ENCODE measurements at places on chromosomes 12 and 14.

DNA sequence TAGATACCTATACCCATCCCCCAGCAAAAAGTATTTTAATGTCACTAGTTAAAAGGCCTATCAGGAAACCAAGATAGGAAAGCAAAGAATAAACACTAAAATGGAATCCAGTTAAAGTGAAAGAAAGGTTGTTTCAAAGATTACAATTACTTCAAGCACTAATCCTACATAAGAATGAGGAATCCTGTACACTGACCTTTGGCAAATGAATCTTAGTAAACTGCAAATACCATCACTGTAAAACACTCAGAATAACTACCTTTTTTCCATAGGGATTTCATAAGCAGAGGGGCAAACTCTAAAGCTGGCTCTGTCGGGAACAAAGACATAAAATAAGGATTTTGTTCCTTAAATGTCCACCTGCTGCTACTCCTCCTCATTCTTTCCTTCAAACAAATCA, 25.9 kb downstream of the CEP83 start:
- no peak for DNase-seq

DNA sequence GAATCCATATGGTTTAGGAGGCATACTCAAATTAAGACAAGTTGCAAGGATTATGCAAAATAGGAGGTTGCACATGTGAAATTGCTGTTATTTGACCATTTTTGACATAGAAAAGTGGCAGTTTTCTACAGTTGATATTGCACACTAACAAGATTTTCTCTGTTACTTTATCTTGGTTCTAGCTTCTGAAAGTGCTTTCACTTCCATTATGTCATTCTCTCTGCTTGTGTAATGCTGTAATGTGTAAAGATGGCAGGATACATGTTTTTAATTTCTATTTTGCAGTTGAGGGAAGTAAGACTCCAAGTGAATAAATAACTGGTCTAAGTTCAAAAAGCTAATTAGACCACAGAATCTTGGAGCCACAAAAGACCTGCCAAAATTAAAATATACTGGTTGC, 60.6 kb downstream of the MYRFL start:
- DNase-seq, result no peak

DNA sequence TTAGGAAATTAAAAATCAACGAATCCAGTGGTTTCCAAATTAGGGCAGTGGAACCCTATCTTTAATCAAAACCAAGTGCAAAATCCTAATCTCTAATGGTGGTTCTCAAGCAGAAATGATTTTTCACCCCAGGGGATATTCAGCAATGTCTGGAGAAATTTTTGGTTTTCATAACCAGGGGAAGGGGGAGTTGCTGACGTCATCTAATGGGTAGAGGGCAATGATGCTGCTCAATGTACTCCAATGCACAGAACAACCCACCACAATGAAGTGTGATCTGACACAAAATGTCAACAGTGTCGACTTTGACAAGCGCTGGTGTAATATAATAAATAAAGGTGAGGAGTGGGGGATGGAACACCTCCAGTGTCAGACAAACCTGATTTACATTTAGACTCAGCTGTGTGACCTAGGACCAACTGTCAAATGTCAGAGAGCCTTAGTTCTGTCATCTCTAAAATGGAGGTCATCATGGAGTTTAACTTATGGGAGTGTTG, 81.5 kb downstream of the CMKLR1 start:
- DNase-seq, result no peak

DNA sequence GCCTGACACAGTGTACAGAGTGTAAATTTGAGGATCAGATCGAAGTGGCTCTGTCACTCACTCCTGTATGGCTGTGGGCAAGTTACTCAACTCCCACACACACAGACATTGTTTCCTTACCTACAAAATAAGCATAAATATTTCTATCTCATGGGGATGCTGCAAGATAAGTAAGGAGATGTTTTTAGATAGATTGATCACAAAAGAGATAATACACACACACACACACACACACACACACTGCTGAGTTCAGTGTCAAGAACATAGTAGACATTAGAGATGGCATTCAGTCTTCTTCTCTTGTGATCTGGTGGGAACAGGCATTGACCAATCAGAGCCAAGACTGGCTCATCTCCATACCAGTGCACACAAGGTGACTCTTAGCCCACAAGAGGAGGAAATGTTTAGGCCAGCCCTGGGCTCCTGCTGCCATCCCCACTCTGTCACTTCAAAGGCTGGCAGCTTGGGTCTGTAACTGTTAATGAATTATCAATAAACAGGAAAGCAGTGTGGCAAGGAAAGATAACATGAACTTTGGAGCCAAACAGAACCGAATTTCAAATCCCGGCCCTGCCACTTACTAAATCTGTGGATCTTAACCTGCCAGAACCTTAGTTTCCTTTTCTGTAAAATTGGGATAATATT, 3.4 kb upstream of the RNASE8 start:
- DNase-seq, result no peak

DNA sequence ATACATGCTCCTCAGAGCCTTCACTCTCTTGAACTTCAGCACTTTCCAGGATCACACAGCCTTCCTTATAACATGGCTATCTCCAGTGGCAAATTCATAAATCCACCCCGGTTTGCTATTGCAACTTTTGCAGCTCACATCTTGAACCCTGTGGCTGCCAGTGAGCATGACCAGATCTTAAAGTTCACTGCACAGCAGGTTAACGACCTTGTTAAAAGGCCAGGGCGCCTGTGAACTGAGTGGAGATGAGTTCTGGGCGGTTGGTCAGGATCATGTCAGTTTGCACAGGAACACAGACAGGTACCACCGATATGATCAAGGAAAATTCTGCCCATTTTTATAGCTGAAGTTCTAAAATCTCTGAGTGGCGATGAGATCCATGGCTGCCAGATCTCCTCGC, 24.7 kb upstream of the LTA4H start:
- DNase-seq, result no peak

DNA sequence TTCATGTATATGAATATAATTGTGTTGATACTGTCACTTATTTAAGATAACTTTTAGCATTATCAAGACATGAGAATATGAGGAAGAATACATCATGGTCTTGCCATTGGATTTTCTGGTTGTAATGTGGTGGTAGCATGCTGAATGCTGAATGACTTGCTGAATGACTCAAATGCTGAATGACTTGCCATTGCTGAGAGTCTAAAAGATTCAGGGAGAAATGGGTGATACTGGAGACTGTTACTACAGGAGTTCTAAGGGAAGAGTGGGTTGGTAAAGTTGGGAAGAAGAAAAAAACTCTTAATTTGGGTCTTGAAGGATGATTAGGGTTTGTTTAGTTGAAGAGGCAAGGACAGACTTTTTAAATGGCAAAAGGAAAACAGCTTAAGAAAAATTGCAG, 72.1 kb upstream of the MANSC4 start:
- DNase-seq, result no peak

DNA sequence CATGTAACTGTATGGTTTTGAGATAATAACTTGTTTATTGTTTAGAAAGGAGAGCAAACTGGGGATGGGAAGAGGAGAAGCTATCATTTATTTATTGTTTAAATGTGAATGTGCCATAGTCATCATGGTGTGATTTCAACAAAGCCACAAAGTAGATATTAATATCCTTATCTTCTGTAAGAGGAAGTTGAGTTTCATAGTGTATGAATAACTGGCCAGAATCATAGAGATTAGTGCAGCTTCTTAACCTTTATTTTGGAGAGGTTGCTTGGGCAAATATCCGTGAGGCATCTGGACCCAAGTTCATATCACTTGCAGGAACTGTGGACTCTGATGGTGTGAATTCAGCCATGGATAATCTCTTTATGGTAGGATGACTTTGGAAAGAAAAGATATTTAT, 26.8 kb upstream of the LYZ start:
- no peak for DNase-seq

- no peak for DNase-seq
Observed at GRCh38 chr12:114767084-114767760, 83.2 kb upstream of the TBX3 start.

GRCh38 chr12:24212496-24212895, 263.0 kb upstream of the SOX5 start:
- no peak for DNase-seq

- DNase-seq, result no peak
Observed at GRCh38 chr12:50924439-50925341, 27.7 kb upstream of the HIGD1C start.

GRCh38 chr12:16076970-16077522, 165.9 kb downstream of the DERA start:
- no peak for DNase-seq

DNA sequence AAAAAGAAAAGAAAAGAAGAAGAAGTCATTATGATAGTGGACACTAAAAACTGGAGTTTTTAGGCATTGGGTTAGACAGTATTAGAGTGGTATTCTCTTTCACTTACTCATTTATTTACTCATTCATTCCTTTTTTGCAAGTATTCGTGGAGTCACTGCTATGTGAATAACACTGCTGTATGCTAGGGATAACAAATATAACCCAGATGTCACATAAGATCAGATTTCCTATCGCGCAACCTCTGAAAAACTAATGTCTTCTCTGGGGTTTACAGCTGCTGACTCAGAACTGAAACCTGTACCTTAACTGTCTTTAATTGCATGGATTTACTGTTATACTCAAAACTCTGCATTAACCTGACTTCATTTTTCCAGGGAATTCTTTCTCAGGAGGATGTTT, 353.7 kb downstream of the LRIG3 start:
- DNase-seq, result no peak

DNA sequence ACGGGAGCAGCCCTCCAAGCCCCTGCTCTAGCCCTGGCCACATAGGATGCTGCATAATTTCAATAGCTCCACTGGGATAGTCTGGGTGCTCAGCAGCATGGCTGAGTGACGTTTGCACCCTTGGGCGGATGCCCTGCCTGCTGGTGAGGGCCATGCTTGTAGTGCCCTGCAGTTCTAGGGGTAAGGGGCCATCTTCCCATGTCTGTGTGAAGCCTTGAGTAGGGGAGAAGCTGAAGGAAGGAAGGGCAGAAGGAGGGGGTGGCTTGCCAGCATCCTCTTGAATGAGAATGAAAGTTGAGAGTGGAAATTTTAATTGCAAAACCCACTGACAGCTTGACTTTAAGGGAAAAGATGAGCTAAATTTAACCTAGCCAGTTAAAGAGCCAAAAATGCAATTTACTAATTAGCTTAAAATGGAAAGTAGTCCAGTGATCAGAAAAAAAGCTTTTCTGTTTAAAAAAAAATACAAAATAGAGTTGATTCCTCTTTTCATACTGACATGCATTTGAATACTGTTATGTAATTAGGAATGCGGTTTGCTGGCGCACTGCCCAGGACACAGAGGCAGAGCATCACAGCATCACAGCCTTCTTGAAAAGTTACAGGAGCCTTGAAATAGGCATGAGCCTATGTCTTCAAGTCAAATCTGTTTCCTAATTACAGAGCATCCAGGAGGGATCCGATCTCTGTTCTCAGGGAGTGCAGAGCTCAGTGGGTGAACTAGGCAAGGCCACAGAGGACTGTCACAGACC, 18.5 kb upstream of the EML1 start:
- DNase-seq, result no peak

- no peak for DNase-seq
Observed at GRCh38 chr12:48973941-48974673, 2.6 kb upstream of the WNT10B start.

DNA sequence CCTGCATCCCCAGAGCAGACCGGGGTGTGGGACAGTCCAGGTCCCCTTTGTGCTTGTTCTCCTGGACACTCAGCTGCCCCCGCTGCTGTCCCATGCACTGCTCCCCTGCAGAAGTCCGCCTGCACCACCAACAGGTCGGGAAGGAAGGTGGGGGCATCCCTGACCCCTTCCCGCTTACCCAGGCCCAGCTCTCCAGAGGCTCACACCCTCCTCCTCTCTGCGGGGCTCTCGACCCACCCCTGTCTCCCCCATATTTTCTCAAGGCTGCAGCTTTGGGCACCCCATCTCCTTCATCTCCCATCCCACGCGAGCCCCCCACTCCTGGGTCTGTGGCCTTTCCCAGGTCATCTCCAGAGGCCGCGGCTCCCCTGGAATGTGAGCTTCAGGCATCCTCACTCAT, 9.4 kb downstream of the ZBTB42 start:
- DNase-seq, result no peak

GRCh38 chr14:38616959-38617358, 361.1 kb upstream of the CLEC14A start:
- DNase-seq, result no peak

- DNase-seq, result no peak
Observed at GRCh38 chr12:128817111-128818015, 6.4 kb downstream of the SLC15A4 start.

DNA sequence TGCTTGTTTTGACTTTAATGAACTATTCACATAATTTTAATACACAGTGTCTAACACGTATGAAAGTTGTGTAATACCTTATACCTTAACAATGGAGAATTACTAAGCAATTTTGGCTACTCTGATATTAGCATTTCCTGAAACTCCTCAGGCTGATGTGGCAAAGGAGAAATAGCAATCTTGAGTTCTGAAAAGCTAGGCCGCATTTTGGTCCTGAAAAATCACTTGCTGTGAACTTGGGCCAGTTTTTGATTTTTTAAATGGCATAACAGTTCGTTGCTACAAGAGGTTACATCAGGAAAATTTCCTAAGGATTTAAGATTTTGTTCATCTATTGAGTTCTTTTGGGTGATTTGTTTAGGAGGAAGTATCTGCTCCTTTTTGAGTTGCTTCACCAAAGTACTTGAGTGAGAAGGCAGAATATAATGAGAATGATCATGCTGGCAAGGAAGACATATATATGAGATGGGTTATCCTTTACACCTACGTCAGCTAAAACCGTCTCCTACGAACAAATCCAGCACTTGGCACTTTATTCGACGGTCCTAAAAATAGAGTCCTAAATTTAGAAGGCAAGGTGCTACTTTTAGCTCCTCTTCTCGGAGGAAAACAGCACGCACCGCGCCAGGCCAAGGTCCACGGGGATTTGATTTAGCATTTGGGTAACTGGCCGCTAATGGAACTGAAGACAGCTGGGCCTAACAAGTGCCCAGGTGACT, 32.2 kb downstream of the MIA2 start:
- DNase-seq, result no peak

DNA sequence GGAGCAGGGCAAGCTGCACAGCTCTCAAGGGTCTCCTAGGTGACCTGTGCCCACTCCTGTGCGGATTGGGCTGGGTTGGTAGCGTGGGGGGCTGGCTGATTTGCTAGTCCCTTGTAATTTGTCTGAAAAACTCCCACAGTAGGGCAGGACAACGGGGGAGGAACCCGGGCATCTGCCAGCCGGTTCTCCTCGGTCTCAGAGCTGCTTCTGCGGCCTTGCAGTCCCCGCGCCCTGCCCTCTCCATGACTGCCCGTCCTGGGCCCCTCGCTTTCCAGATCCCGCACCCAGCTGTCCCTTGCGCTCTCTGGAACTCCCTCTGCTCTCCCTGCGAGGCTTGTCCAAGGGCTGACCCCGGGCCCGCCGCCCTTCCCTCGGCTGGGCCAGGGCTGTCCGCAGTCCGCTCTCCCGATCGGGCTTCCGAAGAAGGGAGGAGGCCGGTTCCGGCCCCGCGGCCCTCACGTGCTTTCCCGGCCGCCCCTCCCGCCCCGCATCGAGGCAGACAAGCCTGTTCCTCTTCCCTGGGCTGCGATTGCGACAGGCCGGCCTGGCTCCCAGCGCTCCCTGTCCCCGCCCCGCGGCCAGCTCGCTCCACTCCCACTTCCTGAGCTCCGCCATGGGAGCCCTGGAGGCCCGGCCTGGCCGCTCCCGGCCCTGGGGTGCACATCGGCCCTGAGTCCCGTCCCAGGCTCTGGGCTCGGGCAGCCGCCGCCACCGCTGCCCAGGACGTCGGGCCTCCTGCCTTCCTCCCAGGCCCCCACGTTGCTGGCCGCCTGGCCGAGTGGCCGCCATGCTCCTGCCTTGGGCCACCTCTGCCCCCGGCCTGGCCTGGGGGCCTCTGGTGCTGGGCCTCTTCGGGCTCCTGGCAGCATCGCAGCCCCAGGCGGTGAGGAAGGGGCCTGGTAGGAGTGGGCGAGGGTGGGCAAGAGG, at the start of gene LTBR:
LTBR (plus strand) TSS at position 591 of the 927 bp plus-strand sequence; CDS start at position 788, 197 bp downstream.
- DNase-seq, result no peak

All from activated naive CD4-positive, alpha-beta T cell (primary cell).